Glutamatergic neuron (in vitro differentiated cells): ENCODE measurements at places on chromosomes 12 and 14. TPM values are rescaled to one million over a fixed set of nuclear protein-coding genes. Genes with fewer than 3 reads are reported as not detected.

SERPINA10 gene
- total RNA-seq: not detected

DNA sequence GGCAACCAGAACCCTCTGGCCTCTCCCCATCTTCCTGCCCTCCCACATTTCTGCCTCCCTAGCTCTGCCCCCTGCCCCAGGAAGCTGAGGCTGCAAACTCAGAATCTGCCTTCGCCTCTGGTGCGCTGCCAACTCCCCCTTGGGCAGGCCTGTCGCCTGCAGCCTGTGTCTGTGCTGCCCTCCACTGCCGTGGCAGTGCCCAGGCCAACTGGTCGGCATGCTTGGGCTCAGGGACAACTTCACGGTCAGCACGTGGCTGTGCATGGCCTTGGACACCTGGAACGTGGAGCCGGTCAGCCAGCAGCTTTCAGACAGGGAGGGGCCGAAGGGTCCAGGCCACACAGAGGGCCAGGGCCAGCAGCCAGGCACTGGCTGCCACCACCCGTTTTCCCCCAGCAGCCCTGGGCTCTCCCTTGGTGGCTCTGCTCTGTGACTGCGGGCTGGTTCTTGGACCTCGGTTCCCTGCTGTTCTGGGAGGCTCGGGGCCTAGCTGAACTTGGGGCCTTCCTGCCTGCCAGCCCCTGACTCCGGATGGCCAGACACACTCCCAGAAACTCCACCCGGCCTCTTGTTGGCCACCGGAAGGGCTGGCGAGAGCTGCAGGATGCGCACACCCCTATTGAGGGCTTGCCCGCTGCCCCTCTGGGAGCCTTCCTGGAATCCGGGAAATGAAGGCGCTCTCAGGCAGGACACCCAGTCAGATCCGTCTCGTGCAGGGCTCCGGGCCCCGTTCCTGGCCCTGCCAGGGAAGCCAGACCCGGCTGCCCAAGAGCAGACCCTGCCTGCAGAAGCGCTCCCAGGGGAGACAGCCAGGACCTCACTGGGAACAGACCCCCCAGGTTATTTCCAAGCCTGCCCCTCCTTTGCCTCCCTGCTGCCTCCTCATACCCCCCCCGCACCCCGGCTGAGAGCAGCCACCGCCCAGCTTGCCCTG is 34.2 kb upstream of the PPP1R13B start:
- no peak for DNase-seq

RFLNA gene
- total RNA-seq: 36.9 TPM

PAN2 gene
- total RNA-seq: 101 TPM

GATC gene
- 16.8 TPM for total RNA-seq

DNA sequence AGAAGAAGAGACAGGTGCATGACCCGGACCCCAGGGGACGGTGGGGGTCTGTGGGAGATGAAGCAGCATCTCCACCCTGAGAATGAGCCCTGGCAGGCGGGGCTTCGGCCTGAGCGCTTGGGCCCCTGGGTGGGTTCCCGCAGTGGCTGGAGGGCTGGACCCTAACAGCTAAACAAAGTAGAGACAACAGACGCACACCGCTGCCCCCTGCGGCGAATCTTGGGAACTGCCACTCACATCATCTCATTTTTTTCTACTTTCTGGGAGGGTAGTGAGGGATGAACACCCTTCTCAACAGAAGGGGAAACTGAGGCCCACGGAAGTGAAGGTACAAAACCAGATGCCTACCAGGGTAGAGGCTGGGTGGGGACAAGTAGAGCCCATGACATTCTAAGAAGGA is 104.7 kb downstream of the RFLNA start:
- peak; percentile 64 for DNase-seq

DNA sequence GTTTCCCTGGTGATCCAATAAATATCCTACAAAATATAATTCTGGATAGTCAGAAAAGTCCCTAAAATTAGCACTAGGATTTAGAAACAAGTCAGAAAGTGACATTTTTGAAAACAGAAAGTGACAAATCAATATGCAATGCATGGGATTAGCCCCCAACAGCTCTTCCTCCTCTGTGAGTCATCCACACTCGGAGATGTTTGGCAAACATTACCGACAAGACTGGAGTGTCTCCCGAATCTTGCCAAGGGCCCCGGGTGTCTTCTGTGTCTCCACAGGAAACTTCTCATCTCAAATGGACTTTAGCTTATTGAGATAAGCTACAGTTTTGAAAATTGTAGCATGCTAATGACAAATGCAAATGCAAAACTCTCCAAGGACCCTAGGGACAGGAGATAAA is 398.9 kb upstream of the CCDC196 start:
- no peak for DNase-seq

GRCh38 chr14:80678436-80678835 is 263.1 kb downstream of the CEP128 start:
- no peak for DNase-seq
